ENCODE measurements at places on chromosomes 5 and 9.

DNA sequence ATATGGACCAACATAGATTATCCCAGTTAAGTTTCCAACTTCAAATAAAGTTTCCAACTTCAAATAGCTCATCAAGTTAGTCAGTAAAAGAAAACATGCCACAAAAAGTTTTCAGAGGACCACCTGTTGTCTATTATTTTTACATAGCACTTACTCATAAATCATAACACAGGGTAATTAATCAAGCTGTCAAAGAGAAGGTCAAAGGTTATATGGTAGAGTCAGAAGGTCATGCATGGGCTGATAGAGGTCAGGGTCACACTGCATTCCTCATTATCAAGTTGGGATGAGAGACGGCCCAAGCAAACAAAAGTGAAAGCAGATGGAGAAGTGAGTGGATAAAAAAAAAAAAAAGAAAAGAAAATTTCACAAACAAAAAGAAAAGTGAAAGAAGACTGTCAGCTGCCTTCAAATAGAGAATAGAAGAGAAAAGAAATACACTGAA is 145.5 kb upstream of the POU5F2 start:
- no peak for DNase-seq

DNA sequence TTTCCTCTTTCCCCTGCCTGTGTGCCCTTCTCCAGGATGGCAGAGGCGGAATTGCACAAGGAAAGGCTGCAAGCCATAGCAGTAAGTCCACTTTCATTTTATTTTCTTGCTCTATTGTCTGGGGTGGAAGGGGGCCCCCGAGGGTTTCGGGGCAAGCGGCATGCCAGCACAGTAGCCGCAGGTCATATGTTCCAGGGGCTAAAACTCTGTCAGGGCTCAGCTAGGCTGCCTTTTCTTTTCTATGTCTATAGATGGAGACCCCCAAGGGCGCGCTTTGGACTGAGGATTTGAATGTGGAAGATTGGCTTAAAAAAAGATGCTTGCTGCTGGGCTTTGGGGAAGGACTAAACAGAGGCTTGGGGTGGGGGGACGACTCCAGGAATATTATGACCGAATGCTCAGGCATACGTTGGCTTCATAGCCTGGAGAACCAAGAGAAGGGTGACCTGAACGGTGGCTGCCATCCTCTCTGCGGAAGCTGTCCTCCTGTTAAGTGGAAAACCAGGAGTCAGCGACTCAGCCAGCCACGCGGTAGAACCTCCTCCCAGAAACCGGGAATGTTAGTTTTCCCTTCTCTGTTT is 545 bp downstream of the PALM2AKAP2 start:
- no peak for DNase-seq

- DNase-seq, result no peak
These were observed 34.6 kb downstream of the GADD45G start for GRCh38 chr9:89639367-89639795.

DNA sequence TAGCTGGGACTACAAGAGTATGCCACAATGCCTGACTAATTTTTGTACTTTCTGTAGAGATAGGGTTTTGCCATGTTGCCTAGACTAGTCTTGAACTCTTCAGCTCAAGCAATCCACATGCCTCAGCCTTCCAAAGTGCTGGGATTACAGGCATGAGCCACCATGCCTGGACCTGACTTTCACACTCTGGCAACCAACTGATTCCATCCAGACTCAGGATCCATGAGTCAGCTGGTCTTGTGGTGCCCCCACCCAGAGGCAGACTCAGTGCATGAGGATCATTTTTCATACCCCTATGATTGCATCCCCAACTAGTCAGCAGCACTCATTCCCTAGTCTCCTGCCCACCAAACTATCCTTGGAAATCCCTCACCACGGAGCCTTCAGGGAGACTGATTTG is 375.9 kb downstream of the ANXA1 start:
- no peak for DNase-seq

- DNase-seq, result no peak
These were observed 342.8 kb downstream of the EBF1 start for GRCh38 chr5:158756871-158757270.

DNA sequence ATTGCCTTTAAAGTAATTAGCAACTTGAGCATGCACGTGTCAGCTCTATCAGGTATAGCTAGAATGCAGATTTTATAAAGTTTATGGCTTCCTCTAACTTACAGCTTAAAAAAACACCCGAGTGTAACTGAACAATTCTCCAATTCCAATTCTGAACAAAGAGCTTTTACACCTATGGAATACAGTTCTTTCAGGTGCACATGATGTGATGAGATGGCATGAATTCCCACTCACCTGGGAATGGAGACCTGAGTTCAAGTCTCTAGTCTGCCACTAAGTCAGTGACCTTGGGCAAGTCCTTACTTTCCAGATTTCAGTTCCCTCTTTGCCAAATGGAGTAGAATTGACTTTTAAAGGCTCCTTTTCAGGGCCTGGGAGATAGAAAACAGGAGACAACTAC is 1.8 kb downstream of the ZFAND5 start:
- no peak for DNase-seq

DNA sequence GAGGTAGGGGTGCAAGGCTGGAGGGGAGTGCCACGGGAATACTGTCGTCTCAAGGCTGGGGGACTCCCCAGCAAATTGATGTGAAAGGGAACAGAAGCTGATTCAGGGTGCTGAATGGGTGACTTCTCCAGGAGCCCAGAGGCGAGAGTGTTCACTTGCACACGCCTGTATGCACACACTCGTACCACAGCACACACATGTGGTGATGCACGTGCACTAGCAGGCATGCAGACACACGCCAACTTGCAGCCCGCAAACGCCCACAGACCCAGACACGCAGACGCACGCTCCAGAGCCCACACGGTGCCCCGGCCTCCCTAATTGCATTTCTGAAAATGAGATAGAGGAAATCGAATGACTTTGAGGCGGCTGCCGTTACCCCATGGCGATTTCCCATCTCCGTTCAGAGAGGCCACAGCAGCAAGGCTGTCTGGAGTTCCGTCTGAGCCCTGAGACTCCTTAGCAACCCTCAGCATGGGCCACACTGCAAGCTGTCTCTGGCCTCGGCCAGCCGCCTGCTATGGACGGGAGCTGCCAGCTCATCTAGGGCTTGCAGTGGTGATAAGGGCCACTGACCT is 9.1 kb upstream of the ADAMTS2 start:
- DNase-seq, result no peak

- no peak for DNase-seq
These were observed 66.3 kb downstream of the C9orf50 start for GRCh38 chr9:129554649-129555048.

DNA sequence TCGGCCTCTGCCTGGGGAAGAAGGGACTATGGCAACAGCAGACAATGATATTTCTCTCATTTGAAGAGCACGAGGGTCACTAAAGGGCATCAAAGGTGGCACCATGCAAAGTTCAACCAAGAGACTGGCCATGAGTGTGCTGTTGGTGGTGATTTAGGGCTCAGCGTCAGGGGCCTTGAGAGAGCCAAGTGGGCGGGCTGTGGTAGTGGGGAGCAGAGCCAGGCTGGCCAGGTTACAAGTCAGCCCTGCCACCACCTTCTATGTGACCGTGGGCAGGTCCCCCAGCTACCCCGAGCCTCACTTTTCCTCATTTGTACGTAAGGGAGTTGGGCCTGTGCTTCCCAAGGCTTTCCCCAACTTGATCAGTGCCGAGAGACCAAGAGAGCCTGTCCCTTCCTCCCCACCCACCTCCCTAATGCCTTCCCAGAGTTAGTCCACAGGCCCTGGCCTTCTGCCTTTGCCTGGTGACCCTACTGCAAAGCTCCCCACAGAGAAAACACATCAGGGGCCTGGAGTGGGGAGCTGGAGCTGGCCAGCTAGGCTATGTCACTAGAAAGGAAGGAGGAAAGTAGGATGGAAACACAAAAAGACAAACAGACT is 104.3 kb downstream of the PDE6A start:
- no peak for DNase-seq

DNA sequence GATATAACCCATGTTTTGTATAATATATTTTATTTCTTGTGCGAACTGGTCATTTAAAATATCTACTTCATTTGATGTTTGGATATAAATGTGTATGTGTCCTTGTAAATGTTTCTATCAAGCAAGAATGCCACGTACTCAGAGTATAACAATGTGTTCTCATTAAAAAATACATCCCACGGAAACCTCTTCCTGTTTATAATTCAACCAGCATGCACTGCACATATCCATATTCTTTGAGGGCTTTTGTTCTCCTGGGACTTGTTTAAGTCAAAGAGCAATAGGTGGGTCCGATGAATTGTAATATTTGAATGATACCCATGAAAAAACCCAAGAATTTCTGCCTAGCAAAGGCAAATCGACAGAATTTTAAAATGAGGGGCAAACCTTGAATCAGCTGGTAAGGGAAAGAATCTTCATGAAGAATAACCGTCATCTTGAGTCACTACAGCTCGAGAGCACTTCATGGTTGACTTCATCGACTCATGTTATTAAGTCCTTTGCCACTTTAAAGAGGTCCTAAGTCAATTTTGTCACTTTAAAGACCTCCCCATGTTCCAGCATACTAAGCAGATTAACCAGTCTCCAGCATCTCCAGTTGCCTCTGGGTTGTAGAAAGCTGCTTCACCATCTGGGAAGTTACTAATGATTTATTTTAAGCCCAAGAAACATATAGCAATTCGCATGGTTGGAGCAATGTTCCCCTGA is 80.6 kb downstream of the NPR3 start:
- DNase-seq, result no peak

DNA sequence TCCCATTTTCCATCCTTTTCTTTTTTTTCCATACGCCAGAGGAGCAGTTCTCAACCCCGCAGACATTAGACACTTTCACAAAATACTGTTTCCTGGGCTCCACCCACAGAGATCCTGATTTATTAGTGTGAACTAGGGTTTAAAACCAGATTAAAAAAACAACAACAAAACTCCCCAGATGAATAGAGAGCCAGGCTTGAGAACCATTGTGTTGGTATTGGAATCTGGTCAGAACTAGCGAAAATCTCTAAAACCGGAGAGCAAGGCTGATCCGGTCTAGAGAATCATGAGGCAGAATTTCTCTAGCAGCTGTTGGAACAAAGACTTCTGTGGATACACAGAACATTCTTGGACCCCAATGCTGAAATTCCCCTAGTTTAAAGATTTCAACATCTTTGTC is 173.0 kb downstream of the PCSK1 start:
- DNase-seq, result no peak

DNA sequence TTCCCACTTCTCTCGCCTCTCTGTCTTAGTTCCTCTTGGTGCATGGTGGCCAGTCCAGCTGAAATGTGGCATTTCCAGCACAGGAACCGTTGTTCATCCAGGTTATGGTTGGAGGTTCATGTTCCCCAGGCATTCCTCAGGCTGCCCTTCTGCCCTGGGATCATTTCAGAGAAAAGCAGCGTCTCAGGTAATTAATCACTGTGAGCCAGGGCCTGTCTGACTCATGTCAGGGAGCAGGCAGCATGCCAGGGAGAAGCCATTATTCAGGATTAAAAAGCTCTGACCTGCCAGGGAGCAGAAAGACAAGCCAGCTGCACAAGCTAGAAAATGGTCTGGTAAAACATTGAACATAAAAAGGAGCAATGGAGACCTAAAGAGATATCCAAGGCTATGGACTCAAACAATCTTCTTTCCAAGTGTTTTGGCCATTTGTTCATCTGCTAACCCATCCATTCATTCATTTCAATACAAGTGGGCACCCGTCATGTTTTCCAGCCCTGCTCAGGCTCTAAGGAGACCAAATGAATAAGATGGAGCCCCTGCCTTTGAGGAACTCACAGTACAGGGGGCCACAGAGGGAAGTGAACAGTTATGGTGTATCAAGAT is 241.4 kb downstream of the DRD1 start:
- no peak for DNase-seq

DNA sequence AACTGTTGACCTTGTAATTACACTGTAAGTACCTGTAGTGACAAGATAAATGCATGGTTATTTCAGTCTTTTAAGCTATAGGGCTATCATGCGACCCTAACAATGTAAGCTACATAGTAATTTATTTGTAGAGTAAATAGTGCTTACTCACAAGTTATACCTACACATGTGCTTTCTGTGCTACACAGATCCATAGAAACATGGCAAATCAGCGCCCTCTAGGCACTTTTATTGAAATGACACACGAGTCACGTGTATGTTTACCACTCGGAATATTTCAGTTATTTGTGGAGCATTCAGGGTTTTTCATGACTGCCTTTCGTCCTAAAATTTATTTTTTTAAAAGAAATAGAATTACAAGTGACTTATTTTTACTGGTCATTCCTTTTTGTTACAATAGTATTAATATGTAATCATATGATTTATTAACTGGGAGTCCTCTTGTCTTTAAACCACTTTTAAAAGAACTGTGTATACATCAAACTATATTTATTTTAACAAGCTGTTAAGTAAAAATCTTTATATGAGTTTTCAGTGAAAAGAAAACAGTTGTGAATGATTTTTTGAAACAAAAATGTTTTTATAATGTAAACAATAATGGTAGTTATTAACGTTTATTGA is 1242.3 kb upstream of the WWC1 start:
- no peak for DNase-seq

DNA sequence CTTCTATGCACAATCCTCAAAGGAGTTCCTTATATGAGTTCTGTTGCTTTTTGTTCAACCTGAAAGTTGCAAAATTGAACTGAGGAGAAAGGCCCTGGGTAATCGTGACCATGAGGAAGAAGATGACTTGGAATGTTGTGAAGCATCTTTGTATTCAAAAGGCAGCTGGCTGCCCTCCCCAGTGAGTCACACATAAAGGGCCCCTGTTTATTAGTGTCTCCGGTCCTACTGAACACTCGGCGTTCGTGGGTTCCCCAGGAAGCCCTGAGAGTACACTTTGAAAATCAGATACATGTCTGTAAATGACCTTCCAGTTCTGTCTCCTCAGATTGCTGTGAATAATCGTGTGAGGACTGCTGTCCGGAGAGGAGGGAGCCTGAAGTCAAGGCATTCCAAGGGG is 73.6 kb downstream of the C9orf153 start:
- no peak for DNase-seq

GRCh38 chr9:133664173-133665050 is 28.2 kb downstream of the DBH start:
- DNase-seq, result no peak

- DNase-seq, result no peak
These were observed 7.1 kb upstream of the ENTREP1 start for GRCh38 chr9:69317894-69318293.

GRCh38 chr9:847505-847904 is 6.0 kb downstream of the DMRT1 start:
- DNase-seq, result no peak

- no peak for DNase-seq
These were observed 98.9 kb upstream of the TAF11L2 start for GRCh38 chr5:17398866-17399835.

All from stimulated activated CD4-positive, alpha-beta T cell treated with anti-CD3 and anti-CD28 coated beads, Interleukin-1b, Interleukin-23, amount 100 ng/mL, for 24 hours (primary cell).